Stimulated activated CD8-positive, alpha-beta memory T cell treated with anti-CD3 and anti-CD28 coated beads, Interleukin-4, amount 100 ng/mL, for 1 hour (primary cell): ENCODE measurements at places on chromosomes 2 and 18.

GRCh38 chr2:127217470-127218325, 2.4 kb downstream of the CYP27C1 start:
- DNase-seq: no peak

DNA sequence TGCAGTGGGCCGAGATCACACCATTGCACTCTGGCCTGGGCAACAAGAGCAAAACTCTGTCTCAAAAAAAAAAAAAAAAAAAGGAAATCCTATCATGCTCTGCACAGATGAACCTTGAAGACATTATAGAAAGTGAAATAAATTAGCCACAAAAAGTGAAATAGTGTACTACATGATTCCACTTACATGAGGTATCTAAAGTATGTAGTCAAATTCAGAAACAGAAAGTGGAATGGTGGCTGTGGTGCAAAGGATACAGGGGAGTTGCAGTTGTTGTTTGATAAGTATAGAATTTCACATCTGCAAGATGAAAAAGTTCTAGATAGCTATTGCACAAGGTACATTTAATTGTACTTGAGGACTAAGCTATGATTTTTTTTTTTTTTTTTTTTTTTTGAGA, 5.2 kb downstream of the ZRANB3 start:
- DNase-seq: no peak

GRCh38 chr2:18176679-18177215, 298.3 kb downstream of the KCNS3 start:
- no peak for DNase-seq

DNA sequence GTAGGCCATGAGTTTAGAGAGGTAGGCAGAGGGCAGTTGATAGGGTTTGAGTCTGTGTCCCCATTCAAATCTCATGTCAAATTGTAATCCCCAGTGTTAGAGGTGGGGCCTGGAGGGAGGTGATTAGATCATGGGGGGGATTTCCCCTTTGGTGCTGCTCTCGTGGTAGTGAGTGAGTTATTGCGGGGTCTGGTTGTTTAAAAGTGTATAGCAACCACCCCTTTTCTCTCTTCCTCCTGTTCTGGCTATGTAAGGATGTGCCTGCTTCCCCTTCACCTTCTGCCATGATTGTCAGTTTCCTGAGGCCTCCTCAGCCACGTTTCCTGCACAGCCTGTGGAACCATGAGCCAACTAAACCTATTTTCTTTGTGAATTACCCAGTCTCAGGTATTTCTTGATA, 25.5 kb downstream of the MARCHF4 start:
- no peak for DNase-seq

- DNase-seq: no peak
These were observed 11.7 kb downstream of the COLEC11 start for GRCh38 chr2:3606370-3607201.

- DNase-seq: no peak
These were observed 81.5 kb upstream of the COL3A1 start for GRCh38 chr2:188892636-188893035.

DNA sequence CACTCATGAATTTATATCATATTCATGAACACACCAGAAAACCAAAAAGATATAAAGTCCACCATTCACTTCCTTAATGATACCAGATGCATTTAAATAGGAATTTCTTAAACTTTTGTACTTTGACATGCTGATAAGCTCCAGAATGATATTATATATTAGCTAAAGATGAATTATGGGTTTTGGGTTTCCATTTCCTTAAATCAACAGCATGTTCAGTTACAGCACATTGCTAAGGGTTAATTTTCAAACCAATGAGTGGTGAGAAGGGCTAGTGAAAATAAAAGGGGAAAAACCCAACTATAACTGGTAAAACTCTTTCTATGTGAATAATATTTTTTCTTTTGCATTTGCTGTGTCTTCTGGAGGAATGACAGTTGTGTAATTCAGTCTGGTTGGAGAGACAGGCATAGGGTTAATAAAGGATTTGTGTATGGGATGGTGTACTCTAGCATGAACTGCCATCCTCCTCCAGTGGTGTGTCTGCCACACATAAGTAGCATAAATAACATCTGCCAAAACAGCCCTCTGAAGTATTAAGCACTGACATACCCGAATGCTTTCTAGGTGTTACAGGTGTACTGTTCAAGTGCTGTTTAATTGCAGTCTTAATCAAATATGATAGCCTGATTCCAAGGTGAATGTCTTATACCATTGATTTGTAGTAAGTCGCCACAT, 19.3 kb upstream of the CPS1 start:
- DNase-seq: no peak

GRCh38 chr2:108588070-108588668, 53.9 kb downstream of the LIMS1 start:
- DNase-seq: no peak

DNA sequence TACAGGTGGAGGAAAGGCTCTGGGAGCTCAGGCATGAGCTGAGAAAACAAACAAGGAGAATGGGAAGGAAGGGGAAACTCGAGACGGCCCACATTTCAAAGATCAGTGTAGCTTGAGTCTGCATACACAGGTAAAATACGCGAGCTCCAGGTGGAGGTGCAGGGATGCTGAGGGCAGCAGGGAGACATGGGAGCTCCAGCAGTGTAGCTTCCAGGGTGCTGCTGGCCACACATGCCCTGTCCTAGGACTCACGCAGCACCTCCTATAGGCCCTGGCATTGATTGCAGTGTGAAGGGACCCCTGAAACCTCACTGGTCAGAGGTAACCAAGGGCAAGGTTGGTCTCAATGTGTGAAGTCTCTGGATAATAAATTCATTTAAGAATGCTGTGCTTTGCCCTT, 362.8 kb upstream of the HS6ST1 start:
- no peak for DNase-seq

DNA sequence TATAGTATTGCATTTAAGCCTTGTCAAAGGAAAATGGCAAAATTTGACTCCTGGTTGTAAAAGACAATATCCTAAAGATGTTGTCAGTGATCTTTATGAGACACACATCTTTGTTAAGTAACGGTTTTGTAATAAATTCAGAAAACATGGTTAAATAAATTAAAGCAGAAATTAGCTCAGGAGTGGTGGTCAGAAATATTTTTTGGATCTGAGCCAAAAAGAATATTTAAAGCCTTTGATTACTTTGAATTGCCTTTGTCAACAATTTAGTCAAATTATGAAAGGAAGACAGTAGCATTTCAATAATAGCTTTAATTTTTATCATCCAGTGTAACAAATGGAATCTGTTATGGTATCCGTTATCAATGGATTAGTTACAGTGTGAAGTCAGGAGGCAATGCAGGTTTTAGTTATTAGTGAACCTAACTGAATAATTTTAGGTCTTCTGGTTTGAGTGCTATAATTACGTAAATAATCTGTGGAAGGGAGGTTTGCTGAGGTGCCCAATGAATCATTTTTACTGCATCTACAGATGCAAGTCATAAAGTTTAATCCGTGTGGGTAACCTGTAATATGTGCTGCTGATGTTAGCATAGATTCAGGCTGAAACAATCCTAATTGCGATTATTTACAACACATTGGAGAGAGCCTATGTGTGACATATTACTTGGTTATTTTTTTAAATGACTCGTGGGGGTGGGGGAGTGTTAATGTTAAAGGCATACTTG, 42.7 kb downstream of the SMAD4 start:
- DNase-seq: no peak

GRCh38 chr18:8504880-8505435, 104.3 kb upstream of the RAB12 start:
- no peak for DNase-seq
